Vagina (tissue), 2 donors: ENCODE measurements at places on chromosomes 3 and 15. TPM values are rescaled to one million over a fixed set of nuclear protein-coding genes. Genes with fewer than 3 reads are reported as not detected.

The CACNA2D3 gene
- 17.2 TPM for total RNA-seq

The LRRC2 gene
- 2.0 TPM for total RNA-seq

The C3orf49 gene
- total RNA-seq, result not detected

The THSD4 gene
- total RNA-seq, result 66.8 TPM

The GRIP2 gene
- 0.98 TPM for total RNA-seq

The POLG gene
- total RNA-seq, result 50.3 TPM

The RBMS3 gene
- total RNA-seq, result 70.0 TPM

The SERINC4 gene
- total RNA-seq, result not detected

The STARD9 gene
- total RNA-seq, result 35.1 TPM

The BSN gene
- total RNA-seq, result 0.74 TPM

The GPR171 gene
- 5.4 TPM for total RNA-seq

The RYR3 gene
- total RNA-seq, result 16.5 TPM

The SPTBN5 gene
- total RNA-seq, result 0.49 TPM

The COLQ gene
- total RNA-seq, result 12.8 TPM

The ALDH1L1 gene
- 19.2 TPM for total RNA-seq

The OCA2 gene
- total RNA-seq, result 0.25 TPM

The OXSR1 gene
- total RNA-seq, result 22.8 TPM

The CELSR3 gene
- 2.2 TPM for total RNA-seq

The SMCO1 gene
- not detected for total RNA-seq

The NR2F2 gene
- total RNA-seq, result 39.8 TPM

The ACAN gene
- total RNA-seq, result 2.0 TPM

The POLQ gene
- total RNA-seq, result 2.5 TPM

The CGNL1 gene
- total RNA-seq, result 38.3 TPM
